ENCODE measurements at places on chromosomes 7 and 10.

DNA sequence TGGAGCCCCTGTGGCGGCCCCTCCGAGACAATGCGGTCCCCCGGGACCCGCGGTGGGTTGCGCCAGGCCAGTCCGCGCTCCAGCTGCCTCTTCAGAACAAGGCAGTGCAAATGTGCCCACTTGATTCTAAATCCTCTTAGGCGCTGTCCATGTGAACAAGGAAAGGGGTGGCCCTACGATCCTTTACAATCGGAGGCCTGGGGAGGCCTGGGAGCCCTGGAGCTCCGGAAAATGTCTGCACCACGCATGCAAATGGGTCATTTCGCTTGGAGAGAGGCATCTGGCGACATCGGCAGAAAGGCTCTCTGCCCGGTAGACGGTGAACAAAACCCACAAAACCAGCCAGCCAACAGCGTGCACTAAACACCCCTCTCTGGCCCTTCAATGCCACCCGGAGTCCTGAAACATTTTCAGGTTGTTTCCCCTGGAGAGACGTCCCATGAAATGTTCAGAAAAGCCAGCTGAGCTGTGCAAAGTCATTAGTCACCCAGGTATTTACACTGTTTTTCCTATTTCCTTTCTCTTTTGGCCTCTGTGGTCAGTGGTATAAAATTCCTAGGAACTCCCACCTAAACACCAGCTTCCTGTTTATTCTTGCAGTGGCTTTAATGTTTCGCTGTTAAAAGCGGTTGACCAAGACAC lies 102.8 kb upstream of the ZNF438 start:
- peak; percentile 74 for DNase-seq

DNA sequence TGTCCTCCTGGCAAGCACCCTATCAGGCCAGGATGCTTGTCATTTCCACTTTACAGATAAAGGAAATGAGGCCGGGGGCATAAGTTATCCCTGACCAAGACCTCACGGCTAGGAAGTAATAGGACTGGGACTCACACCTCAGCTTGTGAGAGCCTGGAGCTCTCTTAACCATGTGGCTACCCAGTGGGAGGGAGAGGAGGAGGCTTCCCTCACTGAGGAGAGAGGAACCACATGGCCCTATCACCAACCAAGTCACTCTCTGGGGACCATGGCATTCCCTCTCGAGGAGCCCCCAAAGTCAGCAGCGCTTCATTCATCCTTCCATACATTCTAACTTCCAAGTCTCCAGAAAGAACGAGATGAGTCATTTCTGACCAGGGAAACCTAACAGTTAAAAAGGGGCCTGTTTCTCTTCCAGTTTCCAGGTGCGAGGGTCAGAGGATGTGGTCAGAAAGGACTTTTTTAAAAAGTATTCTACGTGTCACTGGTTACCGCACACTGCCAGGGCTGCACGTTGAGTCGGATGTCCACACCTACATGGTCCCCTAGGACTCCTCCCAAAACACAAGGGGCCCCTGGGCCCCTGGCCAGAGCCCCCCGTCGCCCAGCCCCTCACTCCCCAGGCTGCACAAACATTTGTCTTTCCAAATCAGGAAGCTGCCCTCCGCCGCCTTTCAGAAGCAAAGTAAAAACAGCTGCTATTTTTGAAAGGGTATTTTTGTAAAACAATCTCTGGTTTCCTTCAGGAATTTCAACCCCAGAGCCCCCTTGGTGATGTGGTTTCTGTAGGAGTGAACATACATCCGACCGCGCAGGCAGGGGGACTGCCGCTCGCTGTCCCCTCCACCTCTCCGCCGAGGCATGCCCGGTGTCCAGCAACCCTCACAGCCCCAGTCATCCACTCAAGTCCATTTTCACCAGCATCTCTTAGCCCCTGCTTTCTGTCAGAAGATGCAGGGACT lies 128.2 kb upstream of the CHST15 start:
- DNase-seq: no peak

DNA sequence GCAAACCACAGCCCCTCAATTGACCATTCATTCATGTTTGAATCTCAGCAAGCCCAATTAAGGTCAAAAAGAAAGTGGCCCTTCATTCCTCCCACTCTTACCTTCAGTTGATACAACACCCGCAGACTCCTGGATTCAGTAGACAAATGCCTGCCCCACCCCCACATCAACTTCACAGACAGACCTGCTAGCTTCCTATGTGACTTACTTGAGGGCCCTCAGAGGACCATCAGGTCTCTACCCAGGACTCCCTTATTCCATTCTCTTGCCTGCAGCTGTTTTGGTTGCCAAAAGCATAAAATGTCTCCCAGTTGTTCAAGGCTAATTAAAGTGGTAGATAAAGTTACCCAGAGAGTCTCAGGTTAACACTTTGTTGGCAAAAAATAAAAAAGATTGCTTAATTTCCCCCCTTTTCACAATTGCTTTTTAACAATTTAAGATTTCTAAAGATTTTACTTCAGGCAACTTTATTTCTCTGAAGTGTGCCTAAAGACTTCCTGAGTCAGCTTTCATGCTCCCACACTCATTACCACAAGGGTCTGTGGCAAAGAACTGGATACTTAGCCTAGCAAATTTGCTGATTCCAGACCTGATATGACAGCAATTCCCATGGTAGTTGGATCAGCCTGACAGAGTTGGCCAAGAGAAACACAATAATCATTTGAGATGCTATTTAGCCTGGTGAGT lies 3.3 kb upstream of the MTERF1 start:
- no peak for DNase-seq

GRCh38 chr10:28890121-28890950 lies 213.0 kb downstream of the BAMBI start:
- DNase-seq: no peak

- DNase-seq: no peak
Observed at GRCh38 chr10:70784471-70784870, 706 bp downstream of the TBATA start.

- no peak for DNase-seq
Observed at GRCh38 chr7:10221084-10221483, 752.6 kb upstream of the PHF14 start.

DNA sequence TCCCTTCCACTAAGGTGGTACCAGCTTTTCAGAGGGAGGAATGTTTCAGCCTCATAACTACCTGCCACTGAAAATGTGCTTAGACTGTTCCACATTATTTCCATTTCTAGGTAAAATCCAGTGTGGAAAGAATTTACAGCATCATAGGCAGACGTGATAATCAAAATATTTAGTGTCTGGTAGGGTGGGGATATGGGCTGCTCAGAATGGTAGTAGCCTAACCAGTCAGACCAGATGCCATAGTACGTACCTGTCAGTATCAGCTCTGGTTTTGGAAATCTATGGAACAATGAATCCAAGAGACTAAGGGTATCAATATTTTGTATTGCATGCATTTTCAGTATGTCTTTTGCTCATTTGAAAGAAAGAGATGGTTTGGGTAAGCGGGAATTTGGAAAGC lies 76.8 kb upstream of the APBB1IP start:
- DNase-seq: no peak

DNA sequence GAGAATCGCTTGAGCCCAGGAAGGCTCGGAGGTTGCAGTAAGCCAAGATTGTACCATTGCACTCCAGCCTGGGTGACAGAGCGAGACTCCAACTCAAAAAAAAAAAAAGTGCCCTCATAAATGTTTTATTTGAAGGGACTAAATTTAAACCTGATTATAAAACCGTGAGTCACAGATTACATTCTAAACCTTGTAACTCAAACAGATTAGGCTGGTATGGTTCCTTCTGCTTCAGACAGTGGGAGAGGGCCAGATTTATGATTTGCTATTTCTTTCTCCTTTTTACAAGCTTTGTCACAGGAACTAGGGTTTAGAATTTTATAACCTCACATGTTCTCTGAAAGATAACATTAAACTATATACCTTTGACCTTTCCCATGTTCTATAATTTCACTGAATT lies 801.2 kb upstream of the ZWINT start:
- no peak for DNase-seq

DNA sequence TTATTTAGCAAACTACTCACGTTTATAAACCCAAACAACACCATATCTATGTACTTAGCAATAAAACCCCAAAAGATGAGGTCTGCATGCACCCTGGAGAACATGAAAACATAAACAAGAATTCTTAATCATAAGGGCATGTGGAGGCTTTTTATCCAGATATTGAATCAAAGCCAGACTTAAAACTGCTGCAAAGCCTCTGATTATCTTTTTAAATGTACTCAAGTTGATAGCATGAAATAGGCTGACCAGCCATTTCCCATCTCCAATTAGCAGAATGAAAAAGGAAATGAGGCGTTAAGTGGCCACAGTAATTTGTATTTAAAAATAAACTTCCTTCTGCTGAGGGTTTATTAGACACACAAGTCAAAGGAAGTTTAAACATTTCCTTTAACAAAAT lies 48.3 kb downstream of the ITIH5 start:
- DNase-seq: no peak

GRCh38 chr10:68813559-68813958 lies 13.8 kb upstream of the STOX1 start:
- DNase-seq: no peak

DNA sequence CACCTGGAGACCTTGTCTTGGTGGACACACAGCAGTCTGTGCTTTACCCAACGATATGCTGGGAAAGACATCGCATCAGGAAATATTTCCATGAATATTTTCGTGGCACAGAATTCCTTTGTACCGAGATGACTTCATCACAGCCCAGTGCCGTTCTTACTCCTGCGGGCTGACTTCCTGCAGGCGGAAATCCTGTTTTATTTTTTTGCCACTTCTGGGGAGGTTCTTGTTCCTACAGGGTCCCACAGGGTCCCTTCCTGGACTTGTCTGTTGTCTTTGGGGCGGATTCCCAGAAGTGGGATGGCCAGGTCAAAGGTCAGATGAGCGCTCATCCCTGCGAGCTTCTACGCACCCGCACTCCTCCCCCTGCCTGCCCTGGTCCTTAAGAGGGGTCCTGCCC lies 86.5 kb downstream of the DNAJB6 start:
- DNase-seq: no peak

DNA sequence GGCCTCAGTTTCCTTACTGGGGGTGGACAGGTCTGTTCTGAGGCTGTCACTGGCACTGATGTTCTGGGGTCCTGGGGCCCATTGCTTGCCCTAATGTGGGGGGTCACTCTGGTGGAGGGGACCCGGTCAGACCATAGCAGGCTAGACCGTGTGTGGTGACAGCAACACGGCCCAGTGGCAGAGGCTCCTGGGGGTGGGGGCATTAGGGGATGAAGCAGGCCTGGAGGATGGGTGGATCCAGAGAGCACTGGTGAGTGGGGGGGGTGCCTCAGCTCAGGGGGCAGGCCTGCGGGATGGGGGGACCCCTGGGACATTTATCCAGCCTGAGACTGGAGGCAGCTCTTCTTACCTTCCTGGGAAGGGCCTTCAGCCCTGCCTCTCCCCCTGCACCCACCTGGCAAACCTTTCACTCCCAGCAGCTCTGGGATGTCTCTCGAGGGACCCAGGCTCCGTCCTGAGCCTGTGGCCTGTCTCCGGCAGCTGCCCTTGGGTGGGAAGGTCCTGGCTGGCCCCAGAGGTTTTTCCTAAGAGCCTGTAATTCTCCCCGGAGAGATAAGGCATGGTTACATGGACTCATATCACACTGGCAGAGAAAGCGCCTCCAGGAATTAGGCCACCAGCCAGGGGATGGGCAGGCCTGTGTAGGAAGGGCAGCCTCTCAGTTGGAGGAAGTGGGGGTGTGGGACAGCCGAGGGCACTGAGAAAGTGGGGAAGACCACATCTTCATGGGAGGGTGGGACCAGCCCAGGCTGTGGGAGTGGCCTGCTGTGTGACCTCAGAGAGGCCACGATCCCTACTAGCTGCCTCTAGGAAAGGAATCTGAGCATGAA lies 147.7 kb downstream of the UBE2H start:
- DNase-seq: no peak

DNA sequence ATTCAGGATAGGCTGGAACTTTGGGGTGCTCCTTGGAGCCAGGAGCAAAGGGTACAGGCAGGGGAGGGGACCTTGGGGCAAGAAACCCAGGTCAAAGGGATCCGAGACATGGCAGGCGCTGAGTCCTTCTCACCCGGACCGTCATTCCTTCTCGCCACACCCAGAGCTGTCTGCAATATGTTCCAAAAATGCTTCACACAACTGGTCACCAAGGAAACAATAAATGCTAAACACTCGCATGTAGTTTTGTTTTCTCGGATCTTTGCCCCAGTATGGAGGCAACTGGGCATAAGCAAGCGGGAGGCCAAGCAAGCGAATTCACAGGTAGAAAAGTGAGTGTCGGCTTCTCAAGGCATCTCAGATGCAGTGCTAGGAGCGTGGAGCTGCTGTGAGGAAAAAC lies 80.8 kb downstream of the PIP4K2A start:
- DNase-seq: no peak

DNA sequence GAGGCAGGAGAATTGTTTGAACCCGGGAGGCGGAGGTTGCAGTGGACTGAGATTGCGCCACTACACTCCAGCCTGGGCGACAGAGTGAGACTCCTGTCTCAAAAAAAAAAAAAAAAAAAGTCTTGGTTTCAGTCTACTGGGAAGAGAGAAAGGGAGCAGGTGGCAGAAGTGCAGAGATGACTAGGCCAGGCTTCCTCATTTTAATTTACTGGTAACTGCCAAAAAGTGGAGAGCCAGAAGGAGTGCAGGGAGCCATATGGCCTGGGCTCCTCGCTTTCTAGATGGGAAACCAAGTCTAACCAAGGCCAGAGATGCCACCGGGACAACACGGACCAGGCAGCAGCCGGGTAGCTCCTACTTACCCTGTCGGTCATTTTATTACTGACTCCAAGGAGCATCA lies 12.2 kb downstream of the SEPHS1 start:
- no peak for DNase-seq

DNA sequence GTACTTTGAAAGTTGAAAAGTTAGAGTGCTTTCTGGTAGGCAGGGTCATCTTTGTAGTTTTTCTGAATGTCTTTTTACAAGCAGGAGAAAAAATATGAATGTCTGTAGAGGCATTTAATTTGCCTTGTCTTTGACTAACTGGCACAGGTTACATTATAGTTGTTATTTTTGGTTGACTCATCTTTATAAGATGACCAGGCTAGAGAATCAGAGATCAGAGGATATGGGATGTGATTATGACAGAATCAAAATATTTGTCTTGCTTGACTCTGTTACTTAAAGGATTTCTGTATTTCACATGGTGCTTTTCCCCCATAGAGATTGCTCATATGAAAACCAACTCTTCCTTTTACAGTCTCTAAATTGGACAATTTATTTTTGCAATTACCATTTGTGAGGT lies 2.4 kb downstream of the ZMYND11 start:
- no peak for DNase-seq

DNA sequence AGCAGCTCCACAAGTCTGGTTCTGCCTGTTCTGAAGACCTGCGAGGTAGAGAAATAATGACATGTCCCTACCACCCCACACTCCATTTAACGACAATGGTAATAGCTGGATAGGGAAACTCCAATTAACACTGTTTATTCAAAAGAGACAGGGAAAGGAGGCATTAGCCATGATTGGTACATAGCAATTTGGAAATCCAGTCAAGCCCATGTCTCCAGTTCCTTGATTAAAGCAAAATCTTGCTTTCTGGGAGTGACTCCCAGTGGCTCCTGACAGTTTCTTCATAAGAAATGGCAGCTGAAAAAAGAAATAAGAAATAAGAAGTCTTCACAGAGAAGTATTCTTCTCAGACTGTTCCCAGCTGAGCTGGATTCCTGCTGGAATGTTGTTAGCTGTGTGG lies 140.7 kb upstream of the LYZL2 start:
- DNase-seq: no peak

GRCh38 chr7:67371429-67372305 lies 375.0 kb downstream of the TYW1 start:
- peak; percentile 72 for DNase-seq

GRCh38 chr10:121594623-121595350 lies 3.5 kb downstream of the FGFR2 start:
- DNase-seq: no peak

Data from activated CD8-positive, alpha-beta memory T cell treated with anti-CD3 and anti-CD28 coated beads for 24 hours (primary cell).